ENCODE measurements at places on chromosomes 5 and 9.

DNA sequence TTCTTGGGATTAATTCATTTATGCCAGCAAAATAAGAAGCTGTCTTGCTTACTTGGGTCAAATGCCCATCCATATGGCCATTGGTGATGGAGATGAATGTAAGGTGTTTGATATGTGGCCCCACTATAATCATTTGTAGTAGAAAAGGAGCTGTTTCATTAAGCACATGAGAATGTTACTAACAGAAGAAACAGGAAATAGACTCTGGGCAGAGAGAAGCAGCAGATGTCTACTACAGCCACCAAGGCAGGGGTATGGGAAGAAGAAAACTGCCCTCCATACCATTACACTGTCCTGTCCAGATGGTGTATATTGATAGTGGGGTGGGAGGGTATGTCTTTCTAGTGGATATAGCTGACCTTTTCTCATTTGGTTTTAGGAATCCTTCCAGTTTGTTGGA is 386.6 kb upstream of the CLINT1 start:
- DNase-seq: no peak
- no peaks in the 10 kb centered on the region for H3K36me3 ChIP-seq
- H3K27me3 ChIP-seq: no peaks in the 10 kb centered on the region

- no peaks in the 10 kb centered on the region for H3K4me1 ChIP-seq
- no peaks in the 10 kb centered on the region for H3K27me3 ChIP-seq
- H3K27ac ChIP-seq: no peak overlapping the region
- no peak overlapping the region for H3K4me3 ChIP-seq
Measured at GRCh38 chr5:175749591-175749990, 91.7 kb downstream of the HRH2 start.

DNA sequence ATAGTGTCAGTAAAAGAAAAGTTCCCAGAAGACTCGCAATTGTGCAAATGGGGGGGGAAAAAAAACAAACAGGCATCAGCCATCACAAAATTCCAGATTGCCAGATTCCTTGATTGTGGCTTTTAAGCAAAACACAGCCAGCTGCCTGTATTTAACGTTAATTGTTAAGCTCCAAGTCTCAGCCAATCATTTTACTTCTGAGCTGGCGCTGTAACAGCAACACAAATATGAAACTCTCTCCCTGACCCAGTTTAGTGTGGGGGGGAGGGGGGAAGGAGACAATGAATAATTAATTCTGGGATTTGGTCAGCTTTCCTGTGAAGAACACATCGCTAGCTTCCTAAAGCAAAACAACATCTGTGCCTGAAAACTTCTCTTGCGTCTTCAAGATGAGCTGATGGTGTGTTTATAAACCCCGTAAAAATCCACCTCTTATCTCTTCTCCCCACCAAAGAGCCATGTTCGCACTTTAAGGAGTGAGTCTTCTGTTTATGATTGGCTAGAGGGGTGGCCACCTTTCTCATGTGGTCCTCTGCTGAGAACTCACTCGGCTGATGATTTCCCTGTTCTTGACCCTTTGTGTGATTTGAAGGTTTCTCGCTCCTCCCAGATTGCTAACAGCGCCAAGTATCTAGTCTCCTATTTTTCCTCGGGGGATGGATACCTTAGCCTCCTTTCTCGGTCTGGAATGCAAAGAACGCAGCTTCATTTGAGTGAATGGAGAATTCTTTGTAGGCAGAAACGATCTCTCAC is 160.2 kb upstream of the DAPK1 start:
- DNase-seq: no peak
- no peaks in the 10 kb centered on the region for H3K36me3 ChIP-seq
- H3K4me3 ChIP-seq: peak overlapping the region; percentile 55
- no peaks in the 10 kb centered on the region for H3K27me3 ChIP-seq
- no peaks in the 10 kb centered on the region for H3K4me1 ChIP-seq
- H3K27ac ChIP-seq: no peak overlapping the region

GRCh38 chr9:77750284-77750683 is 102.2 kb upstream of the GNA14 start:
- H3K27me3 ChIP-seq: no peaks in the 10 kb centered on the region
- DNase-seq: no peak
- no peak overlapping the region for H3K27ac ChIP-seq
- H3K4me1 ChIP-seq: peaks cover 8% of the 10 kb centered on the region

DNA sequence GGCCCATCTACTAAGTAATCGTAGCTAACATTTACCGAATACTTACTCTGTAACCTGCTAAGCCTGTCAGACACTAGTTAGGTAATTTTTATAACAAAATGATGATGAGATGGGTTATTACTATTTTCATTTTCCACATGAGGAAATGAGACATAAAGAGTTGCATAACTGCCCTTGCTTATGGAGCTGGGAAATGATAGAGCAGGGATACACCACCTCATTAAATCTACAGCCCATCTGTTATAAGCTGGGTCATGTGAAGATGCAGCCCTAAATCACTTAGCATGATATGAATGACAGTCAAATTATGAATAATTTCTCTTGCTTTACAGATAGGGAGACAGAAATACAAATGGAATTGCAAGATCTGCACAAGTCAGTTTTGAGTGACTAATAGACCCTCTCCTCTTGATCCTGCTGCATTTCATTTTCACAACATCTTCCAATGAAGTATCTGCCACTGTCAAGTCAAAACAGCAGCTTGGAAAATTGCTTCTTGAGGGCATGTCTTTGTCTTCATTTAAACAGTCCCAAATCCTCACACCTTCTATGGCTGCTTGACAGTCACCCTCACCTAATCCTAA is 364.7 kb downstream of the PRELID2 start:
- H3K36me3 ChIP-seq: no peaks in the 10 kb centered on the region
- H3K4me1 ChIP-seq: no peaks in the 10 kb centered on the region
- H3K27ac ChIP-seq: no peak overlapping the region
- no peaks in the 10 kb centered on the region for H3K27me3 ChIP-seq

GRCh38 chr9:121757281-121757585 is 105.8 kb downstream of the DAB2IP start:
- peak overlapping the region; percentile 48 for H3K27ac ChIP-seq
- peaks cover 36% of the 10 kb centered on the region for H3K4me1 ChIP-seq
- H3K27me3 ChIP-seq: no peaks in the 10 kb centered on the region
- H3K4me3 ChIP-seq: no peak overlapping the region
- DNase-seq: no peak
- H3K36me3 ChIP-seq: peaks cover 48% of the 10 kb centered on the region

DNA sequence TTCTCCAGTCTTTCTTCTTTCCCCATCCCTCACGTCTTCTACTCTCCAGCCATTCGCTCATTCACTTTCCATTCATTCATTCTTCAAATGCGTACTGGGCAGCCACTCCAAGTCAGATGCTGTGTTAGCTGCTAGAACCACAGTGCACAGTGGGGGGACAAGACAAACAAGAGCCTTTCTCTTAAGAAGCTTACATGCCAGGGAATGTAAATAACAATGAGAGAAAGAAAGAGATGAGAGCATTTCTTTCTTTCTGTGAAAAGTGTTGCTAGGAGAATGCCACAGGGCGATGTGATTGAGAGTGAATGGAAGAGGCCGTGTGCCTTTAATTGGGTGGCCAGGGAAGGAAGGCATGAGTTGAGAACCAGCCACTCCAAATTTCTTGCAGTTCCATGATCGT is 46.3 kb upstream of the SMIM23 start:
- no peak for DNase-seq
- H3K4me3 ChIP-seq: no peak overlapping the region

GRCh38 chr5:78974011-78974410 is 11.1 kb downstream of the ARSB start:
- no peaks in the 10 kb centered on the region for H3K4me1 ChIP-seq
- H3K27ac ChIP-seq: no peak overlapping the region
- no peak for DNase-seq
- H3K27me3 ChIP-seq: no peaks in the 10 kb centered on the region
- no peak overlapping the region for H3K4me3 ChIP-seq

DNA sequence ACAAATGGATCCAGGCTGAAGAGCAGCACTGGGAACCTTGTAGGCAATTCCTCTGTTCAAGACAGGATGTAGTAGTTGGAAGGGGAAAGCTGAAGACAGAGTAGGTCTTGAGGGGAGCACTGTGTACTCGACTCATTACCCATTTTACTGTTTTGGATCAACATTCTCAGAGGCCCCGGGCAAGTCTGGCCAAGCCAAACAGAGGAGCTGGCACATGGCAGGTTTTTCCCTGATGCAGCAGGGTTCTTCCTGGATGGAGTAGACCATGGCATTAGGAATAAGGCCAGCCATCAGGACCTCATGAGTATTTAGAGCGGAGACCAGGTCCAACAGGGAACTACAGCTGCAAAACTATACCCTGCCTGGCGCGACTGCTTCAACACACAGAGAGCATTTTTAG is 4.4 kb downstream of the SVEP1 start:
- H3K36me3 ChIP-seq: no peaks in the 10 kb centered on the region
- DNase-seq: peak; percentile 86
- H3K4me1 ChIP-seq: peaks cover 2% of the 10 kb centered on the region

- peaks cover 6% of the 10 kb centered on the region for H3K4me1 ChIP-seq
- DNase-seq: no peak
- no peak overlapping the region for H3K27ac ChIP-seq
- H3K4me3 ChIP-seq: no peak overlapping the region
- H3K36me3 ChIP-seq: peaks cover 87% of the 10 kb centered on the region
- no peaks in the 10 kb centered on the region for H3K27me3 ChIP-seq
Measured at GRCh38 chr9:124409410-124409809, 5.8 kb downstream of the PSMB7 start.

DNA sequence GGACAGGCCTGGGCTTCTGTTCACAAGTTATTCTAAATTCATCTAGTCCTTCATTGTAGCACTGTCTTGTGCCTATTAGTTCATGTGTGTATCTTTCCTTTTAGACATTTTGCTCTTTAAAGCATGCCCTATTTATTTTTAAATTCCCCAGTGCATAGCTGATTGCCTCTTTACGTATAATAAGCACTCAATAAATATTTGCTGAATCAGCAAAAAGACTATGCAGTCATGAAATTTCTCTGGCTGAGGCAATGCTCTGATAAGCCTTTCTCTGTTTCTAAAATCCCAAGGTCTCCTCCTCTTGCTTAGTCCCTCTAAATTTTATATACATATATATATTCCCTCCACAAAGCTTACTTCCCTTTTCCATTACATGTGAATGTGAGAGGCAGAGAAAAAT is 315.9 kb upstream of the PCSK5 start:
- no peak overlapping the region for H3K27ac ChIP-seq
- no peaks in the 10 kb centered on the region for H3K4me1 ChIP-seq
- no peaks in the 10 kb centered on the region for H3K27me3 ChIP-seq
- H3K36me3 ChIP-seq: no peaks in the 10 kb centered on the region
- no peak for DNase-seq
- H3K4me3 ChIP-seq: no peak overlapping the region

DNA sequence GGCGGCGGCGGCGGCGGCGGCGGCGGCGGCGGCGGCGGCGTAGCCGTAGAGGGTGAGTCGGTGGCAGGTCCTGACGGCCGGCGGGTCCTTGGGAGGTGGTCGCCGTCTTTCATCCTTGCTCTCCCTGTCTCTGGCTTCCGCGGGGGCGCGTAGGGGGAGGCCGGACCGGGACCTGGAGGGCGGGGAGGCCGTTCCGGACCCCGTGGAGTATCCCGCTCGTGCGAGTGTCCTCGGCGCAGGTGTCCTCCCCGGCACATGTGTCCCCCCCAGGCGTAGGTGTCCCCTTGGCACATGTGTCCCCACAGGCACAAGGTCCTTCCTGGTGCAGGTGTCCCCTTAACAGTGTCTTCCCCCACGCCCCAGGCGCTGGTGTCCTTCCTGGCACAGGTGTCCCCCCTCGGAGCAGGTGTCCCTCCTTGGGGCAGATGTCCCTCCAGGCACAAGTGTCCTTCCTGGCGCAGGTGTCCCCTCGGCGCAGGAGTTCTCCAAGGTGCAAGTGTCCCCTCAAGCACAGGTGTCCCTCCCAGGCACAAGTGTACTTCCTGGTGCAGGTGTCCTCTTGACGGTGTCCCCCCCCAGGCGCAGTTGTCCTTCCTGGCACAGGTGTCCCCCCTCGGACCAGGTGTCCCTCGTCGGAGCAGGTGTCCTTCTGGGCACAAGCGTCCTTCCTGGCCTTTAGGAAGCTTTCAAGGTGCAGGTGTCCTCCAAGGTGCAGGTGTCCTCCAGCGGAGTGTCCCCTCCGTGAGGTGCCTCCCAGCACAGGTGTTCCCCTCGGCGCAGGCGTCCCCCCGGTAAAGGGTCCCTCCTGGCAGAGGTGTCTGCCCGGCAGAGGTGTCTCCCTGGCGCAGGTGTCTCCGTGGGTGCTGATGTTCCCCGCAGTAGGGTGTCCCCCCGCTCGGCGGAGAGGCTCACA is 519 bp downstream of the EXOC3 start:
- peak overlapping the region; percentile 92 for H3K4me3 ChIP-seq
- H3K27me3 ChIP-seq: no peaks in the 10 kb centered on the region
- H3K36me3 ChIP-seq: peaks cover 20% of the 10 kb centered on the region
- H3K27ac ChIP-seq: peak overlapping the region; percentile 76
- DNase-seq: peak; percentile 60

GRCh38 chr5:177023303-177023664 is 788 bp downstream of the ZNF346 start:
- peak overlapping the region; percentile 89 for H3K4me3 ChIP-seq
- peaks cover 7% of the 10 kb centered on the region for H3K4me1 ChIP-seq
- H3K27ac ChIP-seq: peak overlapping the region; percentile 90
- no peaks in the 10 kb centered on the region for H3K27me3 ChIP-seq
- no peaks in the 10 kb centered on the region for H3K36me3 ChIP-seq

GRCh38 chr9:106593201-106593600 is 269.8 kb upstream of the ZNF462 start:
- H3K4me3 ChIP-seq: no peak overlapping the region
- H3K27me3 ChIP-seq: no peaks in the 10 kb centered on the region
- no peak overlapping the region for H3K27ac ChIP-seq
